ENCODE measurements at places on chromosomes 6 and 20. TPM values are rescaled to one million over a fixed set of nuclear protein-coding genes. Genes with fewer than 3 reads are reported as not detected.

- no peak for DNase-seq
Observed at GRCh38 chr6:12327391-12327790, 37.2 kb downstream of the EDN1 start.

DNA sequence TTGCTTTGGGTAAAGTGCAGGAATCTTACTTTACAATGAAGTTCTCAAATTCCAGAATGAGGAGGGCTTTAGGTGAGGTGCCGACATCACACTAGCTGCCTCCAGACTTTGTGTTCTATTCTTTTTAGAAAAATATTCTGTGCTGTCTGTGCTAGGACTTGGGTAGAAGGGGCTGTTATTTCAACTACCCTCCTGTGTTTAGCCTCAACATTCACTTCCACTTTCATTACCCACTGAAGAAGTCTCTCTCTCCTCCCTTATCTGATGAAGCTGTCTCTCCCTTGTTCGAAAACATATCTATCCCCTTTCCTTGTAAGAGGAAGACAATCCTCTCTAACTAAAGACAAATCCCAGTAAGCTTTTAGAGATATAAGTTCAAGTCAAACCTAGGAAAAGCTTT lies 25.0 kb upstream of the BRPF3 start:
- no peak for DNase-seq

DNA sequence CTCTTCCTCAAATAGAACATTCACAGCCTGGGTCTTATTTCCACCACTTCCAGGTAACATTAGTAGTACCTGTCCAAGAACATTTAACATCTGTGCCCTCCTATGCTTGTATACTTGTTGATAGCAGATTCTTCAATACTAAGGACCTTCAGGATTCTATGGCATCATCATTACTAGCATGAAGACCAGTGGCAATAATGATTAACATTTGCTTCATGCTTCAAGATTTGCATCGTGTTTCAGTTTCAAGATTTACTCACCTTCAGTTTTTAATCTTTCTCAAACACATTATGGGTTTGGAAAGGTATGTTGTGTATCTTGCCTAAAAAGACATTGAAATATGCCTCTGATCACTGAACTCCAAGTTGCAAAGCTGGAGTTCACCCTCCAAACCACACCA lies 412.8 kb upstream of the NRSN1 start:
- DNase-seq = no peak

- peak; percentile 17 for DNase-seq
Observed at GRCh38 chr6:97068211-97068610, 143.7 kb downstream of the KLHL32 start.

DNA sequence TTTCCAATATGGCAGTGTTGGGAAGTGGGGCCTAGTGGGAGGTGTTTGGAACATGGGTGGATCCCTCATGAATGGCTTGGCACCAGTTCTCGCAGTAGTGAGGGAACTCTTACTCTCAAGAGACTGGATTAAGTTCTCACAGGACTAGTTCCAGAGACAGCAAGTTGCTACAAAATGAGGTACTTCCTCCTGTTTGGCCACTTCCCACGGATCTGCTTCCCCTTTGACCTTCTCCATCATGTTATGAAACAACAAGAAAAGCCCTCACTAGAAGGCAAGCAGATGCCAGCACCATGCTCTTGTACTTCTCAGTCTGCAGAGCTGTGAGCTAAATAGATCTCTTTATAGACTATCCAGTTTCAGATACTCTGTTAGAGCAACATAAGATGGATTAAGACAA lies 3.1 kb downstream of the RSPH3 start:
- DNase-seq = no peak

DNA sequence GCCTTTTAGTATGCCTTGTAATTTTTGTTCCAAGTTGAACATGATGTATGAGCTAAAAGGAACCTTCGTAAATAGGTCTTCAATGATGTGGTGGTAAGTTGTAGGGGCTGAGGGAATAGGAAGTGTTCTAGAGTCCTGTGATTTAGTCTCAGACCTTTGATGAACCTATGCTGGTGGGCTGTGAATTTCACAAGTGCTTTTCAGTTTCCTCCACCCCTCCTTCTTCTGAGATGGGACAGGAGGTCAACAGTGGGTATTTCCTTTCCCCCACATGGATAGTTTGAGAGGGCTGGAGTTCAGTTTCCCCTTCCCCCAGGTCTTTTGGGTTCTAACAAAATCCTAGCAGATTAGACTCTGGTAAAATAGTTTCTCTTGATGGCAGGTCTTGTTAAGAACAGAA lies 121.0 kb upstream of the ATXN1 start:
- no peak for DNase-seq

GRCh38 chr20:11810311-11811083 lies 107.2 kb upstream of the BTBD3 start:
- DNase-seq = no peak

GRCh38 chr6:5135788-5136376 lies 50.7 kb downstream of the PPP1R3G start:
- DNase-seq = peak; percentile 44

CLDN20 gene
- not detected for total RNA-seq

LAMA4 gene
- total RNA-seq = not detected

RAET1E gene
- not detected for total RNA-seq

NR2E1 gene
- not detected for total RNA-seq

Measured in activated naive CD8-positive, alpha-beta T cell treated with anti-CD3 and anti-CD28 coated beads for 36 hours (primary cell).